ENCODE measurements at places on chromosomes 4 and X.

DNA sequence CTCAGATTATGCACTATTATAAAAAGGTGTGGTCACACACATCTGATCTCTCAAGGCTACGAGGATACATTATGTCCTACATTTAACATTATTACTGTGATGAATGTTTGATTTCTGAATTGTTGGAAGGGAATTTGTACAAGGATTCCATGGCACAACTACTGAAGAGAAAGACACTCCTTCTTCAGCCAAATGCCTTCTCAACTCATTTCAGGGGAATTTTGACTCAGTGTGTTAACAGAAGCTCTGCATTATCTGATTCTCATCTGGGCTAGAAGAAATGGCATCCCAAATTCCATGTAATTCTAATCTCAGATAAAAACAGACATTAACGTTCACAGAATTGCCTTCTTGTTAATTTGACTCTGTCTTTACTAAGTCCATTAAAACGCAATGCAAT lies 477.7 kb downstream of the PDGFC start:
- no peak for DNase-seq

DNA sequence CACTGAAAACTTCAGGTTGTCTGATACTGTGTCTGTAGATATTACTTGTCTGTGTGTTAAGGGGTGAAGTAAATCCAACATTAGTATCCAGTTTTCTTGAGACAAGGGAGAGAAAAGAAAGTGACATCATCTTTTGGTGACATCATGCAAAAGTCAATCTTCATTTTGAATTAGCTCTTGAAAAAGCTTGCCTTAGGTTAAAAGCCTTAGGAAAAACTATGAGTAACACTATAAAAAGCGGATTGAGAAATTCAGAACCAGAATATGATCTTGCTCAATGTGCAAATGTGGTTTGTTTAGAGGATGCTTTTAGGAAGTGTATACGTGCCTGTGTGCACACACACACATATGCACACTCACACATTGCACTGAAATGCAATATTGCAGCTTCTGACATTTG lies 345.8 kb upstream of the CASK start:
- DNase-seq = no peak

GRCh38 chrX:31459361-31459760 lies 387.5 kb upstream of the FTHL17 start:
- no peak for DNase-seq

DNA sequence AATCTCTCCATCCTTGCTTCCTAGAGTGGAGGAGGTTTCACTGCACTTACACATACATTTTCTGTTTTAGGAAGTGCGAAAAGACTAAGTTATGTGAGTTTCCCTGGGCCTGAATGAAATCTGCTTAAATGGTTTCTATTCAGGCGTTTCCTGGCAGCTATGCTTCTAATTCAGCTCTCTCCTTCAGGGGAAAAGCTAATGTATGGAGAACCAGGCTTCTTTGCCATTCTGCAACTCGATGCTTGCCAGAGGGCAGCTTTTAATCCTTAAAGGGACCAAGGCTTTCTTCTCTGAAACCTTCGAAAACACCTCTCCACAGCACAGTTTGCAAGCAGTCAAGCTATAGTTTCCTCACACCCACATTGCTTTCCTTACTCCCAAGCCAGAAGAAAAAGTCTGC lies 89.5 kb upstream of the ARX start:
- peak; percentile 62 for DNase-seq

DNA sequence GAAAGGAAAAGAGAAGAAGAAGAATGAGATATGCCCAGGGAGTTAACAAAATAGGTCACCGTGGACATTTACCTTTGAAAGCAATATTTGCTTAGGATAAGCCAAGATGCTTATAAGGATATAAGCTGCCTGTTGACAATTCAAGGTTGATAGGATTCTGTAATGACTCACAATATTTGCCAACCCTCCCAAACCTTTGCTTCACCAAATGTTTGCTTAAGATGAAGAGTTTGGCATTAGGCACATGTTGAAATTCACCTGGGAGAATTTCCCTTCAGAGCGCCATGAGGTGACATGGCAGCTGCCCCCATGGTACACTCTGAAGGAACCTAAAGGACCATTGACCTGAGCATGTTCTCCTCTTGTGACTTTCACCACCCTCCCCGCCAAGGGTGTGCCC lies 4.6 kb downstream of the PALLD start:
- DNase-seq = no peak

- no peak for DNase-seq
Observed at GRCh38 chr4:98937986-98938720, 9.2 kb upstream of the EIF4E start.

- no peak for DNase-seq
Observed at GRCh38 chr4:144667500-144667899, 21.5 kb downstream of the HHIP start.

- no peak for DNase-seq
Observed at GRCh38 chrX:136321532-136321931, 20.8 kb downstream of the ADGRG4 start.

DNA sequence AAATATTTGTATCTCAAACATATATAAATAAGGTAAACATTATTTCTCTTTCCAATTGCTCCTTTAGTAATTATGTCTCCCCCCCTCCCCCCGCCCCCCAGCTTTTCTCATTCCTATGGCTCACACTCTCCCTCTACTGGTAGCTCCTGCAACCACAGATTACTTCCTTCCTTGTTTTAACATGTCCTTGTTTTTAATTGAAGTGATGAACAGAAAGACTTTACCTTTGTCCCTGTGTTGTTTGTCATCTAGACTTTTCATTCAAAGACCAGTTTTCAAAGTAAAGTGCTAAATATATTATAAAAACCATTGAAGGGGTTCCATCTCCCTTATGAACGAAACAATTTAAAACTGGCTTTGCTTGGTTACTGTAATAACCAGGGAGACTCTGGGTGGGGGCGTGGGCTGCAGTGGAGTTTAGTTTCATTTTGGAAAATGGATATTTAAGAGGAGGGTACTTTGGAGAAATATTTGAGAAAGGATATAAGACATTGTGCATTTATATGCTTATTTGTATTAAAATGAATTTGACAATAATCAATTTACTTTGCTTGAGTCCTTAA lies 352.9 kb downstream of the RAPGEF2 start:
- peak; percentile 56 for DNase-seq

- no peak for DNase-seq
Observed at GRCh38 chrX:112759512-112759911, 79.8 kb upstream of the LHFPL1 start.

- DNase-seq = peak; percentile 98
Observed at GRCh38 chrX:15493118-15493962, at the start of gene PIR. Gene PIR (minus strand): TSS chrX:15493333. CDS start chrX:15491257, 2,076 bp downstream.

DNA sequence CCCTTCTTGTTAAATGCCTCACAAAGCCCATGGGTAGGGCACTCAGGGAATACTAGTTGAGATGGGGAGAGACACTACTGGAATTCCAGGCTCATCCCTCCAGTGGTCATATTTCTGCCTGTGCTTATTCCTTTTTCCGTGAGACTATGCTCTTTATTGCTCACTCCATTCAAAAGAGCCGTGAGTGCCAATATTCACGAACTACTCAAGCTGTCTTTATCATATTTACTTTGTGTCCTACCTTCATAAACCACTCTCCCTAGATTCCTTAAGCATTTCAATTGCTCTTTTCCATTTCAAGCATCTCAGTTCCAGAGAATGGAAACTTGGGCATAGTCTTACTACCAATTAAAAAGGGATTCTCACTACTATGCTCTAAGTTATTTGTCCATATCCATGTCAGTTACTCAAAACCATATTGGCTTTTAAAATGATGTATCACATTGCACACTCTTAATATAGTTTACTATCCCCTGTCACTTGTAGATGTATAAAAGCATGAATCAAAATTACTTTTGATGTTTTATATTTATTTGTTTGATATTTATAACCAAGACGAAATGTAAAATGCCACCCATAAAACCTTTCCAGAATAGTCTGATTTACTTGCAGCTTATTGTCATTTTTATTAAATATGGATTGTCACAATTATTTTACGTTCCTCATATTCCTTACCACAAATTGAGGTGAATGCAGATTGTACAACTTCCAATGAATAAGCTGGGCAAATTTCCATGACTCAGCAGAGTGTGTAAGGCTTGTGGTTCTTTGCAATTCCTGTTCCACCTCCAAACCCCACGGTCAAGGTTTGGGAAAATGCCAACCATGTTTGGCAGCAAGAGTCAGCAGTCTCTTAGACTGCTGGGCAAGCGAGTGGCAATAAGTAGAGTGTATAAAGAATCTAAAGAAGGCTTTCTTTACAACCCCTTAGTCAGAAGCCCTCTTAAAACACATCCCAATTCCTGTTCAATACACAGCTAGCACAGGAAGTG lies 24.4 kb downstream of the ENOX2 start:
- no peak for DNase-seq

- DNase-seq = no peak
Observed at GRCh38 chr4:7798178-7798995, 141.3 kb downstream of the AFAP1 start.

DNA sequence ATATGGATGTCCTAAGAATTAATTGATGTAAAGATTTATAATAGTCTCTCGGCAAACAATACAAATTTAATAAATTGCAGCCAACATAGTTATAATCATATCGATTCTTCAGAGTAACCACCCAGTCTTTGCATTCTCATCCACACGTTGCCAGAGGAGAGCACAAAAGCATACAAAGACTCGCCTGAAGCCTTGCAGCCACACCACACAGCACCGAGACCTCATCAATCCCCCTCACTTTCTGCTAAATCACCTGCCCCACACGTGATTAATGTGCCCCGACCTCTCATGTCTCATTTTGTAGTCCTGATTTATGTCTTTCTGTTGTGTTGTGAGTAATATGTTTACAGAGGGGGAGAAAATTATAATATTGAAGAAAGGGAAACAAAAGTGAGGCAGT lies 510.4 kb downstream of the TRIML1 start:
- DNase-seq = no peak

DNA sequence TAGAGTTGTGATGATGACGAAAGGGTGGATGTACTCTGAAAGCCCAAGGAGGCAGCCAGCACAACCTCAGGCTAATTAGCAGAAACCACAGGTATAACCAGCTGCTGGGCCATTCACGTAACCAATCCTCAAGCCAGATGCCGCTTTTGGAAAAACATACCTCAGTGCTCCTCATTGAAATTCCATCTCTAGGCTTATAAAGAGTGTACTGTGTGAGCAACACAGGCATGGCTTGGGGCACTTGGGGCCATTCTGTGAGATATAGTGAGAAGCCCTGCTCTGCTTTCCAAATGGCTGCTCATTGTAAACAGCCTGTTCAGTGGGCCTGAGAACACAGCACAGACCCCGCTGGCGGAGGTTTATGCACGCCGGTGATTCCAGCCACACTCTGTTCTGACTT lies 182.1 kb upstream of the HHIP start:
- DNase-seq = no peak
